ENCODE measurements at places on chromosomes 3 and 15.
A peak's percentile ranks its signal among the peaks of the same experiment; 100 is the strongest.

DNA sequence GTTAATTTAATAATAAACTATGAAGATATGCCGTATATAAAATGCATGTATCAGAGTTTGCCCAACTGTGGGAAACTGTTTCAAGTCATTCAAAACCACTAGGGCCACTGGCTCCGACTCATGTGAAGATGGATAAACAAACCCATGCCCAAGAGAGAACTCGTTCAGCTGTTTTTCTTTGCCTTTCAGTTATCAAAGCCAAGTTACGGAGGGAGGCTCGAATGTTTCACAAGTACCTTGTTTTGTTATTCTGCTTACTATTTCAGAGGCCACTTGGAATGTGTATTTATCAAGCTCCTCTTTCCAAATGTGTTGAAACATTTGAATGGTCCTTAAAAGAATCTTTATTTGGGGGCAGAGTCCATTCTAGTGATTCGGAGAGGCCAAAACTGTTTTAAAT lies 82.1 kb downstream of the DUT start:
- DNase-seq: no peak

GRCh38 chr3:17553080-17553479 lies 189.4 kb downstream of the TBC1D5 start:
- DNase-seq: no peak

- no peak for DNase-seq
These were observed 506.9 kb downstream of the OCA2 start for GRCh38 chr15:27592036-27592760.

DNA sequence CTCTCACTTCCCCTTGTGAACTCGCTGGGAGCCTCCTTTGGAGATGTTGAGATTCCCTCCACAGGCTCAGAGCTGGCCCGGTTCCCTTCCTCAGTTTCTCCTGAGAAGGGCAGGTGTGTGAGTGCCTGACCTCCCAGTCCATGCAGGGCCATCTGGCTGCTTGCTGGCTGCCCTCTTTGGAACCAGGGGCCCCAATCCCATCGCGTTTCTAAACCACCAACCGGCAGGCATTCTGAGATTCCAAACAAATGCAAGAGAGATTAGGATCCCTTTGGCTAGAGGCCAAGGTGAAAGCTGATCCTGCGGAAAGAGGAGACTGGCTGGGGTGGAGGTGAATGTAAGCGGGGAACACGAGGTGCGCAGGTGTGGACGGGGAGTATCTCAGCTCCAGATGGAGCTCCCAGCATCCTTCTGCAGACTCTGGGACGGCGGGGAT lies 2.9 kb upstream of the PRRT3 start:
- no peak for DNase-seq

DNA sequence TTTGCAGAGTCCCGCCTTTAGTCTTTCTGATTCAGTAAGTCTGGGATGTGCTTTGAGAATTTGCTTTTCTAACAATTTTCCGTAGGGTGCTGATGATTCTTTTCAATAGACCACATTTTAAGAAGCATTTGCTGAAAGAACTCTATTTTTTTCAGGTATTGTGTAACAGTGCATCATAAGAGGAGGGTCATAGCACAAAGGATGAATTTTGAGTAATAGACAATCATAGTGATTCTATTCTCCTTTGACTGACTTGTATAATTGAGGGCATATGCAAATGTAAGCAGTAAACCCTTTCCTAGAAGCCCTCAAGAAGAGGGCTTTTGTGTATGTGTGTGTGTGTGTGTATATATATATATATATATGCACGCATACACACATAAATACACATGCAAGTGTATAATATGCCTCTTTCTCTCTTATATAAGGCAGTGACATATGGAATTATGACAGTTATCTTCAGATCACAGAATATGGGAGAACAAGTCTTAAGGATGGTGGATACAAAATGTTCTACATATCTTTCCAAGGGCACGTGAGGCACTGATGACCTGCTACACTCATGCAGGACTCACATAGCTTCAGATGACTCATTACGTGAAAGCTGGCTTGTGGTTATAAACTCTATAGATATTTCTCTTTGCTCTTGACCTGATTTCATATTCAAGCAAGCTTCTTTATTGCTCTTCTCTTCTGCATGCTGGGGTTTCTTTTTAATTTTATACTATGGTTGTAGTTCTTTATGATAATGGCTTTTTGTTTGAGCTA lies 6.5 kb upstream of the PLSCR1 start:
- no peak for DNase-seq

- no peak for DNase-seq
These were observed 95.6 kb downstream of the SCAPER start for GRCh38 chr15:76809412-76810103.

- no peak for DNase-seq
These were observed 41.2 kb upstream of the SLC6A11 start for GRCh38 chr3:10774825-10775224.

DNA sequence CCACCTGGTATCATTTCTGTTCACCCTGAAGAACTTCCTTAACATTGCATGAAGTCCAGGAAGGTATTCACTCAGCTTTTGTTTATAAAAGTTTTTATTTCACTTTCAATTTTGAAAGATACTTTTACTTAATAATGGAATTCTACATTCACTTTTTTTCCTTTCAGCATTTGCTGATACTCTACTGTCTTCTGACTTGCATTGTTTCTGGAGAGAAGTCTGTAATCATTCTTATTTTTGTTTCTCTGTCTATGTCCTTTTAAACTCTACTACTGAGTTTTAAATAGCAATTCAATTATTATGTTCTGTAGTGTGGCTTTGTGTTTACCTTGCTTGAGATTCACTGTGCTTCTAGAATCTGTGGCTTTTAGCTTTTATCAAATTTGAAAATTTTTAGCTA lies 42.4 kb downstream of the MYL3 start:
- no peak for DNase-seq

GRCh38 chr3:57184526-57184925 lies 15.3 kb downstream of the HESX1 start:
- no peak for DNase-seq

DNA sequence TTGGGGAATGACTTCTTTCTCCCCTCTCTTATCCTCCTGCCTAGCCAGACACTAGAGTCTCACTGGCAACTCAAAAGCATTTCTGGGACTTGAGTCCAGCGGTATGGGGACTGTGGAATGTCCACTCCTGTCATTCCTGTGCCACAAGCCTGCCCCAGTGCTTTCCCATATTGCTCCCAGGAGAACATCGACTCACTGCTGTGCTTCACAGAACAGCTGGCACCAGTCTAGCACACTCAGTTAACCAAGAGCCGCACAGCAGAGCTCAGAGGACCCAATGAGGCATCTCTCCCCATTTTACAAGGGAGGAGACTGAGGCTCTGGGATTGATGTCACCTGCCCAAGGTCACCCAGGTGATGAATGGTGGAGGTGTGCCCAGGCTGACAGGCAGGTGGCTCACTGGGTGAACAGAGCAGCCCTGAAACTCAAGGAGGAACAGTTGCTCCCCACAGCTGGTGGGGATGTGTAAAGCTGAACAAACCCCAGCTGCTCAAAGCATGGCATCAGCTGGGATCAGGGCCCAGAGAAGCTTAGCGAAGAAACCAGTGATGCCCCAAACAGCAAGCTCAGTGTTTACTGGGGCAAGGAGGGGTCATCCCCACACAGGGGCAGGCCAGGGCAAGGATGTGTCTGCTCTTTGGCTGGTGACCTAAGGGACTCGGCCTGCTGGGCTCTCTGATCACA lies 35.4 kb upstream of the DUSP7 start:
- no peak for DNase-seq

GRCh38 chr3:177282119-177282655 lies 84.9 kb upstream of the TBL1XR1 start:
- no peak for DNase-seq

GRCh38 chr3:167840247-167840646 lies 104.7 kb downstream of the SERPINI1 start:
- no peak for DNase-seq

DNA sequence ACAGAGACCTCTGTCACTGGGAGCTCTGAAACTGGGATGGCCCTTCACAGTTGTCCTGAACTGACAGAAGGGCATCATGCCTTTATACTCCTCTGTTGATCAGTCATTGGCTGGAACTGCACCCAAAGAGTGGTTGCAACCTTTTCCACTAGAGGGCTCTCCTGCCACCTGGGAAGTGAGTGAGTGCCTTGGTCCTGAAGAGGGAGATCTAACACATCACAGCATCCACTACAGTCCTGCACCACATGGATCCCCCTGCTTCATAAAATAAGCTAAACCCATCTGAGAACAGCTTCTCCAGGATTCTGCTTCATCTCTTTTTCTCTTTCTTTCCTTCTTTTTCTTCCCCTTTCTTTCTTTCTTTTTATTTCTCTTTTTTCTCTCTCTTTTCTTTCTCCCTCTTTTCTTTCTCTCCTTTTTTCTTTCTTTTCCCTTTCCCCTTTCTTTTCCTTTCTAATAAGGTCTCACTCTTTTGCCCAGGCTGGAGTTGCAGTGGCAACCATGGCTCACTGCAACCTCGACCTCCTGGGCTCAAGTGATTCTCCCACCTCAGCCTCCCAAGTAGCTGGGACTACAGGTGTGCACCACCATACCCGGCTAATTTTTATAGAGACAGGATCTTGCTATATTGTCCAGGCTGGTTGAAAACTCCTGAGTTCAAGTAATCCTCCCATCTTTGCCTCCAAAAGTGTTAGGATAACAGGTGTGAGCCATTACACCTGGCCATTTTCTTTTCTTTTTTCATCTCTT lies 42.8 kb upstream of the RAF1 start:
- peak; percentile 44 for DNase-seq

DNA sequence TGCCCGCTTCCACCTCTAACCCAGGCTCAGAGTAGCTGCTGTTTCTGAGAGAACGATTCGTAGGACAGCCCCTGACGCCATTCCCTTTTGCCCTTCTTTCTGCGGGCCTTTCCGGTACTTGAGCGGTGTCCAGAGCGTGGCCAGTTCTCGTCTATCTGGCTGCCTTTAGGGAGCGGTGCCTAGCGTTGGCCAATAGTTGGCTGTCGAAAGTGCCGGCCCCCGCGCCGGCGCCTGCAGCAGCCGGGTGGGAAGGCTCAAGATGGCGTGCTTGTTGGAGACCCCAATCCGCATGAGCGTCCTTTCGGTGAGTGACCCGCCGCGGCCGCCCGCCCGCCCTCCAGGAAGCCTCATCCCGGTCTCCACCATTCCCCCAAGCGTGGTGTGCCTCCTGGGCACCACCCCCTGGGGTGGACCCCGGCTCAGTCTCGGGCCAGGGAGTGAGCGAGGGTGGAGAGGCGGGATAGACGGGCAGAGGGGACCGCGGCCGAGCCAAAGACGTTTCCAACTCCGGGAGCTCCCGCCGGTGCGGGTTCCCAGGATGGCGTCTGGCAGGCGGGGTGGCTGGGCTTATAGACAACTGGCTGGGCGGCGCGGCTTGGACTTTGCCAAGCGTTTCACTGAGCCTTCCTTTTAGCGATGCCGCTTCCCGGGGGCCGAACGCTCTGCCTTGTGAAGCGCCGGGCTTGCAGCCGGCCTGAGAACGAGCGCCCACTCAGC lies at the start of gene ARMC8:
Gene ARMC8, plus strand, starts transcription at position 6 of the 717 bp plus-strand sequence. Its CDS starts 254 bp downstream, at position 260.
- no peak for DNase-seq

GRCh38 chr3:132378-132777 lies 64.2 kb upstream of the CHL1 start:
- DNase-seq: no peak

DNA sequence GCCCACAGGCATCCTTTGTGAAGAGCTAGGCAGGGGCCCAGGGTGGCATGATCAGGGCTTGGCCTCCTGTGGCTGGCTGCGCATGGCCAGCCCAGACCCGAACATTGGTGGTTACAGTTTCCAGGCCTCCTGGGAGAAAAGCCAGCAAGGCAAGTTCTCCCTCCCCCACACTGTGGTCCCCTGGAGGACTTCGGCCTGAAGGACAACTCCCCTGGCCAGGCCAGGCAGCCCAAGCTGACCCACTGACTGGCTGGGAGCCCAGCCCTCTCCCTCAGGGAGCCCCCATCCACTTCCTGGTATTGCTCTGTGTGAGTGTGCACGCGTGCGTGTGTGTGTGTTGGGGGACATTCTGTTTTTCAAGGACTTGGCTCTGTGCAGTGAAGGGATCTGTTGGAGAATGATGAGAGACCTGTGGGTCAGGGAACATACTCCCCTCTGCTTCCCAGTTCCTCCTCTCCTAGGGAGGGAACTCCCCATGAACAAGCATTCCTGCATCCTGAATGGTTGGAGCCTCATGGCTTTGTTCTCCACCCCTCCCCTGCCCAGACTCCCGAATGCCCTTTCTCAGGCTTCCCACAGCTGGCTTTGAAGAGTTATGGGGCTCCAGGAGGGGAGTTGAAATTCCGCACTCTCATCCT lies 29.5 kb downstream of the CORO2B start:
- no peak for DNase-seq

DNA sequence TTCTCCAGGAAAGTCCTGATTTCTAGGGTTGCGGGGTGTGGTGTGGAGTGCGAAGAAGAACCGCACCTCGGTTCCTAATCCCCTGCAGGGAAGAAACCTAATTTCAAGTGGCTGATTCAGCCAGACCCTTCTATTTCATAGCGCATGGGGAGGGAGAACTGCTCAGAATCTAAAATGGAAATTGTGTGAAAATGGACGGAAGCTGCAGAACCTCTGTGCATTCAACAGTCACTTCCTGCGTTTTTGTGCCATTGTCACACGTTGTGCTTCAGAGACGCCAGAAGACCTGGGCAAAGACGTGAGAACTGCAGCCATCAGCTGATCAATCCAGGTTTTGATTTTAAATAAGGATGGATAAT lies 1.2 kb downstream of the SIDT1 start:
- peak; percentile 24 for DNase-seq

GRCh38 chr3:154023148-154023547 lies 98.0 kb upstream of the ARHGEF26 start:
- DNase-seq: no peak

DNA sequence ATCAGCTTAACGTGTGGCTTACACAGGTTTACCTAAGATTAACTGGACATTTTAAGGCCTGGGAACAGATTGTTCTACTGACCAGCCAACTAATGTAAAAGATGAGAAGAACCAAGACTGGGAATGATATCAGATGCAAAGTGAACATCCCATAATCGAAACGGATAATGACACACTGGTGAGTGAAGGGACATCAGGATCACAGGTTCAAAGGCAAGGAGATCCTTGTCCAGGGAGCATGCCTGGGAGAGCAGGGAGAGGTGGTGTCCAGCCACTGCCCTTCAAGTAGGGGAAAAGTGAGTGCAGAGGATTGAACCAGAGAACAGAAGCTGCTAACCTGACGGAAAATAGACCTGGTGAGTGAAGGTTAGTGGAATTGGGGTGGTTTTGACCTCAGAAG lies 228.8 kb downstream of the RORA start:
- DNase-seq: no peak

GRCh38 chr3:94716326-94717018 lies 653.6 kb downstream of the NSUN3 start:
- no peak for DNase-seq

- no peak for DNase-seq
These were observed 16.3 kb upstream of the ERC2 start for GRCh38 chr3:56484525-56485032.

GRCh38 chr15:42356851-42357250 lies 2.5 kb upstream of the CAPN3 start:
- no peak for DNase-seq

DNA sequence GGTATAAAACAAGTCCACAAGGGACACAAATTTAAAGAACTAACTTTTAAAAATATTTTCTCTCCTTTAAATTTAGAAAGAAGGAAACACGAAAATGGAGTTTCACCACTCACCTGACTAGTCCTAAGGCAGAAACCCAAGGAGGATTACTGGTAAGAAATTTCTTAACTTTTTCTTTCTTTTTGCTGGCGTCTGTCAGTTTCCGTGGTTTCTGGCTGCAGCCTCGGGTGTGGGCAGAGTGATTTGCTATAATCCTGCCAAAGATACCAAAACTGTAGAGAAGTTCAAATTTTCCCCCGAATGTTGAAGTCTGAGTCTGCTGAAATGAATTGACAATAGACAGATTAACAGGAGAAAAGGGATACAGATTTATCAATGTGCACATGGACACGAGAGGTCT lies 843.6 kb upstream of the ALCAM start:
- DNase-seq: no peak

GRCh38 chr15:64051093-64051402 lies 4.8 kb upstream of the DAPK2 start:
- no peak for DNase-seq
